ENCODE measurements at places on chromosomes 3 and 15.

DNA sequence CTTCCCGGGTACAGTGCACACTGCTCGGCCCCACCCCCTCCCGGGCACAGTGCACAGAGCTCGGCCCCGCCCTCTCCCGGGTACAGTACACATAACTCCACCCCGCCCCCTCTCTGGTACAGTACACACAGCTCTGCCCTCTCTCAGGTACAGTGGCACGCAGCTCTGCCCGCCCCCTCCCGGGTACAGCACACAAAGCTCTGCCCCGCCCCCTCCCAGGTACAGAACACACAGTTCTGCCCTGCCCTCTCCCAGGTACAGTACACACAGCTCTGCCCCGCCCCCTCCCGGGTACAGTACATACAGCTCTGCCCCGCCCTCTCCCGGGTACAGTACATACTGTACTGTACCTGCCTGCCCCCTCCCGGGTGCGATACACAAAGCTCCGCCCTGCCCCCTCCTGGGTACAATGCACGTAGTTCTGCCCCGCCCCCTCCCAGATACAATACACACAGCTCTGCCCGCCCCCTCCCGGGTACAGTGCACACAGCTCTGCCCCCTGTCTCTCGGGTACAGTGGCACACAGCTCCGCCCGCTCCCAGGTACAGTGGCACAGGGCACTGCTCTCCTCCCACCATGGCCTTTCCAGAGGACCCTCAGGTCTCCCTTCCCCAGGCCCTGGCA, 16.4 kb upstream of the PRR20G start:
- no peak for DNase-seq

DNA sequence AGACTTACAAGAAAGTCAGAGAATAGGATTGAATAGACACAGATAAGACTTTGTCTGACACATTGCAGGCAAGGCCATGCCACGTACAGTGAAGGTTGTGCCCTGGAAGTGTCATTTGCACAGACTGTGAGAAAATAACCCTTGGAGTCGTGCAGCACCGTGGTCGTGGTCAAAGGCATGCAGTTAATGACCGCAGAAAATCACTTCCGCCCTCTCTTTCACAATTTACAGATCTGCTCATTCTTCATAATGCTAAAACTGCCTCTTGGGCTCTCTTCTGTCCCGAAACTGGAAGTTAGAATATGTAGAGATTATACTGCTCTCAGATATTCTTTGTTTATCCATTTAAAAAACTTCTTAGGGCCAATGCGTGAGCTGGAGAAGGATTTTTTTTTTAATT, 73.2 kb upstream of the CTXND1 start:
- DNase-seq = no peak

DNA sequence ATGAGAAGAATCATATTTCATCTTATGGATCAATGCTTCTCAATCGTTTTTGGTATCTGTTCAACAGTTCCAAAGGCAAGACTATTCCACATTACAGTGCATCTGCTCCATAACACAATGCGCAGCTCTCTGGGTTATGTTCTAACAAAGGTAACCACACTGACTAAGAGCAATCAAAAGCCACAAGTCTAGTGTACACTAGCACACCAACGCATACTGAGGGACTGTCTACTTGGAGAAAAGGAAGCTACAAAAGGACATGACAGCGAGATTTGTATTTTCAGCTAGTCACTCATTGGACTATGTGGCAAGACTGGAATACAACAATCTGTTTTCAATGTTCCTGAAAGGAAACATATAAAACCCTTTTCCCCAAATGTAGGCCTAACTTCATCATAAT, 35.8 kb downstream of the SETD2 start:
- DNase-seq = no peak

DNA sequence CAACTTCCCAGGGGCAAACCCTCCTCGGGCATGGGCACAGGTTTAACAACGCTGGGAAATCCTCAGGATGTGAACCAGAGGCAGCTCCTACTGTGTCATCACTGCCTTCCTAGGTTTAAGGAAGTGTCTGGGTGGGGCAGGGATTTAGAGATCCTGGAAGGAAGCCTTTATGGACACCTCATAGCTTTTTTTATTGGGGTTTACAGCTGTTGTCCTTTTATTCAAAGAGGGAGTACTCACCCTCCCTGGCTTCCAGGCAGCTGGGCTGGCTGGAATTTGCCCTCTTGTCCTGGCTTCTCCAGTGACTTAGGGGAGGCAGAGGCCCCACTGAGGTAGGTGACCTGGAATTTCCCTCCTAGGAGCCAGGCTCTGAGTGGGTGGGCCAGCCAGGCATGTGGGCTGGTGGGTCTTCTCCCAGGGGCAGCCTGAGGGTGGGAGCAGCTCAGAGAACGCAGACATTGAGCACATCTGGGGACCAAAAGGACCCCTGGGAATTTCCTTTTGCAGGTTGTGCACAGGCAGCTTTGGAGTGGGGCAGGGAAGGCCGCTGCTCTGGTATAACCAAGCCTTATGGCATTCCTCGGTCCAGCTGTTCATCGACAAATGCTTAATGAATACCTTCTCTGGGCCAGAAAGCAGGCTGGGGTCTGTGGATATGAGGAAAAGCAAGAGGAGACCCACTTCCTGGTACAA, 13.5 kb upstream of the FAM3D start:
- DNase-seq = no peak

- no peak for DNase-seq
Observed at GRCh38 chr3:37179144-37179967, 5.0 kb upstream of the LRRFIP2 start.

- no peak for DNase-seq
Observed at GRCh38 chr15:92391640-92392039, 2.0 kb upstream of the ST8SIA2 start.

- no peak for DNase-seq
Observed at GRCh38 chr15:46646490-46646889, 1011.7 kb downstream of the SQOR start.

DNA sequence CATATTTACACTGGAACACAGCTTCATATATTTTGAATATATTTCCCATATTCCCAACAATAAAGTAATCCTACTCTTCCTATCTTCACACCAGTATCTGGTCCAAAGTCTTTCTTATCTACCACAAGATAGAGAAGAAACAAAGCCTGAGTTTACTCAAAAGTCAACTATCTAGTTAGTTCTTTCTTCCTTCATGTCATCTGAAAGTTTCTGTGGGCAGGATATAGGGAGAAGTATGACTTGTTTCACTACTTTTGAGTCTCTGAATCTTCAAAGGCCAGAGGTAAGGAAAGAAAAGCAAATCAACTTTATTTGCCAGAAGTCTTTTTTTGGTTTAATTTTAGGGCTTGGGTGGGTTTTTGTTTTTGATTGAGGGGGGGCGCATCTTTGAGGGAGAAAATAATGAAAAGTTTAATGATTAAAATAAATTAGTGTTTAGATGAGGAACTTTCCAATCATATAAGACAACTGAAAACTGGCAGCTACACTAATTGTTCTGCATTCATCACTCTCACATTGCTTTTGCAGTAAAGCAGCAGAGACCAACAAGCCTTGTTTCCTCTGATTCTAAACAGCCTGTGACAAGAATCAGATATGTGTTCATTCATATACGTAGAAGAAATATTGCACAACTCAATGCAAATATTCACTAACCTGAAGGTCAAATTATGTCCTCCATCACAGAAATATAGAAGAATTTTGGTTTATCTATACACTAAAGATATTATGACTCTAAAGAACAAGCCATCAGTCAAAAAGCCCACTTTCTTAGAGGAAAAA, 421.4 kb downstream of the SHQ1 start:
- no peak for DNase-seq

GRCh38 chr15:32659340-32660155, 18.0 kb downstream of the SCG5 start:
- DNase-seq = no peak

GRCh38 chr3:141769221-141769894, 6.2 kb downstream of the GRK7 start:
- DNase-seq = no peak

- DNase-seq = no peak
Observed at GRCh38 chr3:195548006-195548405, 4.9 kb upstream of the PPP1R2 start.

DNA sequence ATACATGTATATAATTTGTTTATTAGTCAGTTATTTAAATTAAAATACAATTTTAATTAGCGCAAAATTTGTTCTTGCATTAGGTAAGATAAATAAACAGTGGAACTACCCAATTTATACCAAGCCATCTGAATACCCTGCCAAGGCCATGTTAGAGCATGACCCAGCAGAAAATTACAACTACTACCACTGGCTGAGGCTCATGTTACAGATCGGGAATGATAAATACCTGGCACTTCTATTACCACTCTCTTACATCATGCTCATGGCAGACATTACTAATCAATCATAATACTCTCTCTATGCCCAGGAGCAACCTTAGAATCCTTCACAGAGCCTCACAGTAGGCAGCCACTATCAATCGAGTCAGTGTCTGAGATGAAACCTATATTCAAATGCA, 21.2 kb upstream of the LMOD3 start:
- no peak for DNase-seq

DNA sequence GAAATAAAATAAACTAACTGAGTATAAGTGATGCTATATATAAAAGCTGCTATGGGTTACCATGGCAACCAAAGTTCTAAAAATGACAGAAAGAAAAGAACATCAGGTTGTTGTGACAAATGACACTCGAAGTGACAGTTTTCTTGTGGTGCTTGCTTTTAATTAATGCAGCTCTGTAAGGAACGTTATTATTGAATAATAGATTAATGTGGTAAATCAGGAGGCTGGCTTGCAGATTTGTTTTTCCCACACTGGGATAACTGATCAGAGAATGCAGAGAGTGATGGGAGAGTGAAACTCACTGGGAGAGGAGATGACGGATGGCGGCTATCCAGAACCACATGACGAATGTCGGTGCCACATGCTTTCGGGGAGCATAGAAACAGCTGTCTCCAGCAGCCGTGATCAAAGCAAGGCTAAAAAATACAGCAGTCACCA, 207.0 kb upstream of the ATP10A start:
- DNase-seq = no peak

GRCh38 chr3:55178336-55178735, 250.5 kb upstream of the LRTM1 start:
- DNase-seq = no peak

DNA sequence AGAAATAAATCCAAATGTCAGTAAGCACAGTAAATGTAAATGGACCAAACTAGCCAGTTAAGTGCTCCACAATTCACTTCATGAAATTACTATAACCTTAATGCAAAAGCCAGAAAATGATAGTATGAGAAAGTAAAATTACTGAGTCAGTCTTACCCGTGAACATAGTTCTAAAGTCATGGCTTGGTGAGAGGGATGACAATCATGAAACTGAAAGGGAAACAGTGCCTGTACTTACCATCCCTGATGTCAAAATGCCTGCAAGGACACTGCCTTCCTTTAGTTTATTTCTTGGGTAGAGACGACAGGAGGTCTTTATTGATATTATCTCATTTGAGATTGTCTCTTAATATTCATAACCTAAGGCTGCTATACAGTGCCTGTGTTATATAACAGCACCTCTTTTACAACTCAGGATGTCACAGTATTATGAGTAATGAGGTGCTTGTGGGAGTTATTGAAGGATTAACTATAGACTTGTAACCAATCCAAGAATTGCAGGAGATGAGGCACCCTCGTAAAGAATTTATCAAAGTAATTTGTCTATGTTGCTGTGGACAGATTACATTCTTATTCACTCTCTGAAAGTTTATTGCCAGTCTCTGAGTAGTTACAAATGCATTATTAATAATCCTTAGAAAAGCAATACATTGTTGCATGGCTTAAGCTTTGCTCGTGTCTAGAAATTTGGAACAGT, 142.9 kb upstream of the BFSP2 start:
- no peak for DNase-seq

- no peak for DNase-seq
Observed at GRCh38 chr3:37125195-37126073, 48.9 kb downstream of the LRRFIP2 start.

GRCh38 chr15:53841651-53842050, 82.2 kb upstream of the WDR72 start:
- no peak for DNase-seq

- no peak for DNase-seq
Observed at GRCh38 chr3:60053526-60054265, 1003.9 kb upstream of the CFAP20DC start.

DNA sequence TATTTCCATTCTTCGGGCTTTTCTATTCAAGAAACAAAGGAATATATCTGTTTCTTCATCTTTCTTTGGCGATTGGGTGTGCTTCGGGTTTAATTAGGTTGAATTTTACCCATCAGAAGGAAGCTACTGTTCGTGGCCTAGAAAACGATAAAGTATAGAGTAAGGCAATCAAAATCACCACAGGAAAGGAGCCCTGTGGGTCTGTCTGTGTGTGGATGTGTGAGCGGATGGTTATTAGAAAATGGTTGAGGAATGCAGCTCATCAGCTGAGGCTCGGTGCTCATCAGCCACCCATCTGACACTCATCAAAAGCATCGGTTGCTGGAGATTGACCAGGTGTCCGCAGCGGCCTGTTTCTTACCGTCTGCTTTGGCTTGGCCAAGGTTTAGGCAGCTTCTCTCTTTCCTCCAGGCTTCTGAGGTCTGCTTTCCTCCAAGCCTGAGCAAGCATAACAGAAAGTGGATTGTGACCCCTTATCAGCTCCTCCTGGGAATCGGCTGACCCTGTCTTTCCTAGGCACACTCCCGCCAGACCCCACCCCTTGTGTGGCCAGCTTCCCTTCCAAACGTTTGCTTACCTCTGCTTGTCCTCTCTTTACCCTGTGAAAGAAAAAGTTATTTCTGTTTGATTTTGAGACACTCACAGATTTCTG, 17.6 kb upstream of the ISLR start:
- DNase-seq = no peak

GRCh38 chr15:38650384-38650783, 85.8 kb upstream of the RASGRP1 start:
- DNase-seq = no peak

GRCh38 chr3:94374439-94375161, 311.7 kb downstream of the NSUN3 start:
- no peak for DNase-seq

GRCh38 chr3:14525685-14526631, 14.2 kb downstream of the GRIP2 start:
- DNase-seq = peak; percentile 28

- no peak for DNase-seq
Observed at GRCh38 chr3:177764377-177764912, 567.2 kb upstream of the TBL1XR1 start.

GRCh38 chr15:32671339-32672325, 30.1 kb downstream of the SCG5 start:
- DNase-seq = no peak

DNA sequence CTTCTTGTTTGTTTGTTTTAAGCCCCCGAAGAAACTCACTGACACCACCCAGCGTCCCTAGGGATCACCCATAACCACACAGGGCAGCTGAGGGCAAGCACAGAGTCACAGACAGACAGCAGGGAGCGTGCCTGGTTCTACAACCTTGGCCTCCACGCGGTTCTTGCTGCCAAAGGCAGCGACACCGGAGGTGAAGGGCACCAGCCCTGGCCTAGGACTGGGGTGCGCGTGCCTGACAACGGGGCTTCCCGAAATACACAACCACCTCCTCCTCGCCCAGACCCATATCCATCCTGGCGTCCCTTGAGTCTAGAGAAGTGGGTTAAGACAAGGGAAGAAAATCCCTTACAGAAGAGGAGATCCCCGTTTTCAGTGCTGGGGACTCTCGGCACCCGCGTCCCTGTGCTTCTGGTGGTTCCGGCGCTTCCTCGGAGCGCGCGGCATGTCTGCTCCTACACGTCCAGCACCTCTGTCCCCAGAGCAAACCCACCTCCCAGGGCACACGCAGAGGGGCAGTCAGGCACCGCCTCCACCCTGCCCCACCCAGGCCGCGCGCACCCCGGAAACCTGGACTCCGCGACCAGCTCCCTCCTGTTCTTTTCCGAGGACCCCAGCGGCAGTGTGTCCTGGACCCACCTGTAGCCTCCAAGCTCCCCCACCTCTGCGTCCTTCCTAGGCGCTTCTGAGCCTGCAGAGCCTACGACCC, 911 bp downstream of the RFTN1 start:
- peak; percentile 42 for DNase-seq

- no peak for DNase-seq
Observed at GRCh38 chr3:54393150-54393549, 270.8 kb downstream of the CACNA2D3 start.

Measured in uterus (tissue), 4 donors.